ENCODE measurements at places on chromosomes 3 and 15.

DNA sequence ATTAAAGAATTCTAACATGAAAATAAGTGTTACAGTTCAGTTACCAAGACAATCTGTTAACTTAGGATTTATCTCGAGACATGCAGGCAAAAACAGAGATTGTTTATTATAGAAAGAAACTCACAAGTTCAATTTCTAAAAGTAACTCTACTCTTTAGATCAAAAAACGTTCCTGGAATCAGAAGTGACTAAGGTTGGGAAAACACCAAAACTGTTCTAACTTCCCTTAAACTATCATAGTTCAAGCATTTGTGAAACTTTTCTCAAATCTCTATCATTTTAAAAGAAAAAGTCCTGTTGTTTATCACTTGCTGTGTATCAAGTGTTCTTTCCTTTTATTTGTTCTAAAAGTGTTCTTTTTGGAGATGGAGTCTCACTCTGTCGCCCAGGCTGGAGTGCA, 8.7 kb downstream of the WDR82 start:
- DNase-seq: no peak

DNA sequence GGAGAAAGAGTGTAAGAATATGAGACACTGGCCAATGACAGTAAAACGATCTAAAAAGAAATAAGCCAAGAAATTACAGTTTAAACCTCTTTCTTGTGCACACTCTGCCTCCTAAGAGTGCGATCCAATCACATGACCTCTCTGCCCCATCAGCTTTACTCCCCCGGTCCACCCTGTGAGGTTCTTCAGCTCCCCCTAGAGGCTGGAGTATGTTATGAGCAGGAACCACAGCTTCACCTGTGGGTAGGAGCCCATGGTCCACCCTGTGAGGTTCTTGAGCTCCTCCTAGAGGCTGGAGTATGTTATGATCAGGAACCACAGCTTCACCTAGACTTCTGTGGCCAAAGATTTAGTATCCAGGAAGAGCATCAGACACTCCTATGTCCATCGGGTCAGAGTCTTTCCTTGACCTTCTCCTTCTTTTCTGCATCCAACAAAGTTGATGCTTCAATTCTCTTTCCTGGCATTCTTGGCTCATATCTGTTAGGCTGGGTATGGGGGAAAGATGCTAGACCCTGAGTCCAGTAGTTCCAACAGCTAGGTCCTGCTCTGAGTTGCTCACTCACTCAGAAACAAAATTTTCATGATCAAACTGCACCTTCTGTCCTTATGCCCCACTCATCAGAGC, 164.0 kb downstream of the MINAR1 start:
- DNase-seq: no peak

DNA sequence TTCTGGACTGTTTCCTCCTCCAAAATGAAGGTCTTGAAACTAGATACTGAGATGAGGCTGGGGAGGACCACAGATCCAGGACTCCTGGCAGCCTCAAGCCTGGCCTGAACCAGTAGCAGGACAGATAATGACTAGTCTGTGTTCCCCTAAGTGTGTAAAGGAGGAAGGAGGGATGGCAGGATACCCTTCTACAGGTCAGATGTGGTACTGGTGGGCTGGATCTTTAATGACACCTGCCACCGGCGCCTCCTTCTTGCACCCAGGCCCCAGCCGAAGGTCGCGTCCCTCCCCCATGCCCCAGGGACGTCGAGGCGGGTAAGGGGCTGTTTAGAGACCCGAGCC, 556 bp downstream of the USP19 start:
- no peak for DNase-seq

DNA sequence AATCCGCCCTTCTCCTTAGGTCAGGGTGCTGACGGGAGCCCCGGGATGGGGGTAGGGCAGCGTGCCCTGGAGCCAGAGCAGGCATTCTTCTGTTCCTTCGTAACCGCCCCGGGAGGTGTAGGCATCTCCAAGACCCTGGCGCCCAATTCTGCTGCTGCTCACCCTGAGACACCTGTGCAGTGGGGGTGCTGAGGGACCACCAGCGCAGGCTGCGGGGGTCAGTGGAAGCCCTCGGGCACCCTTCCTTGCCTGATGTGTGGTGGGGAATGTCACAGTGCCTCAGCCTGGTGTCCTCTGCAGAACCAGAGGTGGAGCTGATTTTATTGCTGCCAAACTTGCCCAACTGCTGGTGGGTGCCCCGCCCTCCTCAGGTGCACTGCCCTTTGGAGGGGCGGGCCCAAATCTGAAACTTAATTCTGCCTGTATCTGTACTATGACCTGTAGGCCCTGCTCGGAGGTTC, 7.3 kb downstream of the CSK start:
- no peak for DNase-seq

DNA sequence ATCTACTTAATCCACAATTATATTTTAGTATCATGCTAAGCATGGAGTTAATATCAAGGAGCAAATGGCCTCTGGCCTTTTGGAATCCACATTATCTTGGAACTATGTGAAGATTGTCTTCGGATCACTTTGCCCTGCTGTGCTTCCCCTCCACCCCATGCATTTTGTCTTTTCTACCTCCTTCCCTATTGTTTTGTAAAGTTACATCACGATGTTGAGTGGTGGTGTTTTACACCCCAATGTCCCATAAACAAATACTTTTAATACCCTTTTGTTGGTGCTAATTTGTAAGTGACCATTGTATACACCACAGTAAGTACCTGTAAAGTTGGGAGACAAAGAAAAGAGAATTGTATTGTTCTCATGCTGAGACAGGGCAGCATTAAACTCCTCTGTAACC, 258.4 kb upstream of the ZNF717 start:
- DNase-seq: no peak

GRCh38 chr3:39456159-39456558, 11.3 kb upstream of the MOBP start:
- DNase-seq: no peak

DNA sequence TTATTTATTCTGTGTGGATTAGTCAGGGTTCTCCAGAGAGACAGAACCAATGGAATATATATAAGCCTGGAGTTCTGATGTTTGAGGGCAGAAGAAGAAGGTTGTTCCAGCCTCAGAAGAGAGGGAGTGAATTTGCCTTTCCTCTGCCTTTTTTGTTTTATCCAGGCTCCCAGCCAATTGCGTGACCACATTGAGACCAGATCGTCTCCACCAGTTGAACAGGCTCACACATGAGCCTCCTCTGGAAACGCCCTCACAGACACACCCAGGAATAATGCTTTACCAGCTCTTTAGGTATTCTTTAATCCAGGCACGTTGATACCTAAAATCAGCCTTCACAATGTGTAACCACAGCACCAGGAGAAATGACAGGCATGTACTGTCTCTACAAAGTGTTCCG, 923.1 kb downstream of the TBL1XR1 start:
- no peak for DNase-seq

GRCh38 chr3:100395679-100396431, 5.0 kb downstream of the TOMM70 start:
- no peak for DNase-seq

DNA sequence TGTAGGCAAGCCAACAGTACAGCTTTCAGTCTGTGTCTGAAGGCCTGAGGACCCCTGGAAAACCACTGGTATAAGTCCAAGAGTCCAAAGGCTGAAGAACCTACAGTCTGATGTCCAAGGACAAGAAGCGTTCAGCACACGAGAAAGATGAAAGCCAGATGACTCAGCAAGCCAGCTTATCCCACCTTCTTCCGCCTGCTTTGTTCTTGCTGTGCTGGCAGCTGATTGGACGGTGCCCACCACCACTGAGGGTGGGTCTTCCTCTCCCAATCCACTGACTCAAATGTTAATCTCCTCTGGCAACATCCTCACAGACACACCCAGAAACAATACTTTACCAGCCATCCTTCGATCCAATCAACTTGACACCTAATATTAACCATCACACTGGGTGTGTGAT, 59.0 kb upstream of the PDZRN3 start:
- DNase-seq: no peak

DNA sequence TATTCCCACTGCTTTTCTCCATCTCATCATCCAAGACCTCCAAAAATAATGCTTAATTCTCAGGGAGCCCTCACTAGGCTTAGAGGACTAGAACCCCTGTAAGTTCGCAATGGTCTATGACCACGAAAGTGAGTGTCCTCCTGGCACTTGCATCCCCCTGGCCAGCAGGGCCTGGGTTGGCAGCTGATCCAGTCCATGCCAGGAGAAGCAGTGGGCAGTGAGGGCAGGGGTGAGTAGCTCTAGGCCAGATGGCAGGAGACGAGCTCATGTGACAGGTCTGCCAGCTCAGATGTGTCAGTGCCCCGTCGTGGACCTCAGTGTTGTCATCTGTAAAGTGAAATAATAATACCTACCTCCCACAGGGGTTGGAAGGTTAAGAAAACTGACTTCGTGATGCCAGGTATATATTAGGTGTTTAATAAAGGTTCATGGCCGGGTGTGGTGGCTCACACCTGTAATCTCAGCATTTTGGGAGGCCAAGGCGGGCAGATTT, 11.1 kb downstream of the GP5 start:
- no peak for DNase-seq

GRCh38 chr3:80771085-80771484, 990.4 kb downstream of the GBE1 start:
- no peak for DNase-seq

DNA sequence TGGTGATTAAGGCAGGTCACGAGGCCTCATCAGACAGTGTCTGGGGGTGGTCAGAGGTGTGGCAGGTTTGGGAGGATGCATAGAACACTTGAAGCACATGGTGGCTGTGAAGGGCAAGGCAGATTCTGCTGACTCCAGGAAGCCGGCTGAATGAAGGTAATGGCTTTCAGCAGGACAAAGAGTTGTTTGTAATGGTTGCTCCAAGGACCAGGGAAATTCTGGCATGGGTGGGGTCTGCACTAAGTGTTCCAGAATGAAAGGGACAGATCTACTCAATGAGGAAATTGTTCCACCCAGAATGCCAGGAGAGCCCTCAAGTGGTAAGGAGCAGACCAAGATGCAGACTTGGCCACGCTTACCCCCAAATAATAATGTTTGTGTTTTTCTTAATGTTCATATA, 70.7 kb upstream of the ACAD9 start:
- no peak for DNase-seq

- DNase-seq: no peak
These were observed 148.7 kb downstream of the SI start for GRCh38 chr3:164929642-164930041.

GRCh38 chr3:9898467-9899241, 4.0 kb upstream of the IL17RE start:
- DNase-seq: no peak

DNA sequence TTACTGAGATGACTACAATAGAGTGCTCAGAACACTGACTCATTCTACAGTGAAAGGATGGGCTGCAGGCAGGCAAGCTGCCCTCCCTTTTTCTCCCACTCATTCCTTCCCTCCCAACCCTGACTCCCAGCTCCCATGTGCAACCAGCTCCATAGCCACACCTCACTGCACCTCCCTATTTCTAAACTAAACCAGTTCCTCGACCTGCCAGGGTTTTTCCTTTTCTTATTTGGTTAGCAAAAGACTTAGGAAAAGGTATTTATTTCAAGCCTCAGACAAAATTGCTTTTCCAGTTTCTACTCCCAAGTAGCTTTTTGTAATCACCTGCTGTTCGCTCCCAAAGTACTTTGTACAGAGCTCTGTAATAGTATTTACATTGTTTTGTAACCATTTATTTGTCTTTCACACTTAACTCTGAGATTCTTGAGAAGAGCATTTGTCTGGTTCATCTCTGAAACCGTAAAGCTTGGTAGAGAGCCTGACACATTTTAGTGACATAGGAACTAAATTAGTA, 2.2 kb downstream of the AADAC start:
- no peak for DNase-seq

DNA sequence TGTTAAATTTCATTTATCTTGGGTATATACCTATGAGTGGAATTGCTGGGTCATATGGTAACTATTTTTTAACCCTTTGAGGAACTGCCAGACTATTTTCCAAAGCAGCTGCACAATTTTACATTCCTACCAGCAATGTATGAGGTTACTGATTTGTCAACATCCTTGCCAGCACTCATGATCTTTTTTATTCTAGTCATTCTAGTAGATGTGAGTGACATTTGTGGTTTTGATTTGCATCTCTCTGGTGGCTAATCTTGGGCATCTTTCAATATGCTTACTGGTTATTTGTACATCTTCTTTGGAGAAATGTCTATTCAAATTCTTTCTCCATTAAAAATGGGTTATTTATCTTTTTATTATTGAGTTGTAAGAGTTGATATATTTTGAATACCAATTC, 21.3 kb upstream of the LRRC58 start:
- DNase-seq: no peak

DNA sequence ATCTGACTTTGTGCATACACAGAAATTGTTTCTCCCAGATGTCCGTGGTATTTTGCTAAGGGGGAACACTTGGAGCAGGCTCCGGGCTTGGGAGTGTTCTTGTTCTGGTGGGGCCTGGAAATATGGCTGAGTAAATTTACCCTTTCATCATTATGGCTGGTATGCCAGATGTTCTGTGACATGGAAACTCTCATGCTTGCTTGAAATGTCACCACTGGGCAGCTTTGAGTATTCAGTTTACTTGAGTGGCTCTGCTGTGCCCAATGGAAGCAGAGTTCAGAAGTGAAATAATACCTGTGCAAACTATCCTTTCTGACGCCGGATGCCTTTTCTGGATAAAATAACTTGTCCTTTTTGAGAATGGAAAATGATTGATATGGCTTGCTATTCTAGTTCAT, 283.6 kb upstream of the TPM1 start:
- no peak for DNase-seq

- no peak for DNase-seq
These were observed 10.7 kb downstream of the TADA3 start for GRCh38 chr3:9781551-9781950.

- DNase-seq: no peak
These were observed 68.0 kb downstream of the DIPK2A start for GRCh38 chr3:144039661-144040060.

- no peak for DNase-seq
These were observed 1103.1 kb downstream of the ROBO2 start for GRCh38 chr3:78143000-78143399.

- DNase-seq: no peak
These were observed 264.6 kb upstream of the TLE3 start for GRCh38 chr15:70362350-70362749.

GRCh38 chr3:30344288-30344687, 262.1 kb upstream of the TGFBR2 start:
- DNase-seq: no peak

Data from activated CD8-positive, alpha-beta memory T cell treated with anti-CD3 and anti-CD28 coated beads, Interleukin-2, amount 50 U/mL, for 4 hours (primary cell).